ENCODE measurements at places on chromosomes 12 and 14.

DNA sequence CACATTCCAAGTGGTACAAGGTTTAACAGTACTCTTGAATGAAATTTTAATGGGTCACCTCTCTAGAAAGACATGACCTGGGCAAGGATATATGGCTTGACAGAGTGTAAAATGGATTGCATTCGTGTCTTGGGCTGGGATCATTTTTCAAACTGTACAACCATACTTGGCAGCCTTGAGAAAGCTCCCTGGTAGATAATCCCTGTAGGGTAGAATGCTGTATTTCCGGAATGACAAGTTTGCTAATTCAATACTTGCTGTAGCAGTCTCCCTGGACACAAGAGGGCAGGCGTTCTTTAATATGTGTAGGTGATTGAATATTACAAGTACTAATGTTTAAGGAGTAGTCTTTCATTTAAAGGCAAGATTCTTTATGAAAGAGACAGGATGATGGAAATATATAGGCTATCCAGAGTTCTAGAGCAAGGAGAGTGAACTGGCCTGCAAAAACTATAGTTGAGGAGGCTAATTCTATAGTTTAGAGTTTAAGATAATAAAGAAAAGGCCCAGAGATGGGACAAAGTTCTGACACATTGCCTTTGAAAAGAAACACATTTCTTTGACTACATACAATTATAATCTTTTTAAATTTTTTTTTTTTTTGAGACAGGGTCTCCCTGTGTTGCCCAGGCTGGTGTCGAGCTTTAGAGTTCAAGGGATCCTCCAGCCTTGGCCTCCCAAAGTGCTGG is 53.4 kb downstream of the PLBD1 start:
- no peak for DNase-seq

GRCh38 chr12:49939707-49940106 is 10.8 kb upstream of the AQP2 start:
- no peak for DNase-seq

- no peak for DNase-seq
Observed at GRCh38 chr12:113962733-113963132, 3.4 kb downstream of the RBM19 start.

GRCh38 chr12:116975779-116976393 is 65.1 kb downstream of the FBXW8 start:
- DNase-seq, result no peak

GRCh38 chr12:65647074-65647473 is 177.2 kb upstream of the HMGA2 start:
- DNase-seq, result no peak

DNA sequence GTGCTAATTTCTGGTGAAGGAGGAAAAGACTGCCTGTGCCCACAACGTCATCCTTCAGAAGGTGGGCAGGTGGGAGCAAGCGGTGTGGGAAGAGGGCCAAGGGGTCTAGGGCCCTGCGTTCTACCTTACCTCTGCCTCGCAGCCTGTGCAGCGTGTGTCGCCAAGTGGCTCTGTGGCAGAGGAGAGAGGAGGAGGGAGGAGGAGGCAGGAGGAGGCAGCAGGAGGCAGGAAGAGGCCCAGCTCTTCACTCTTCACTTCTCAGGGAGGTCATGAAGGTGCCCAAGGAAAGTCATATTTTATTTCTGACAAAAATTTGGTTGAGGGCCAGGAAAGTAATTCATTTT is 177.9 kb downstream of the MYRFL start:
- DNase-seq, result no peak

DNA sequence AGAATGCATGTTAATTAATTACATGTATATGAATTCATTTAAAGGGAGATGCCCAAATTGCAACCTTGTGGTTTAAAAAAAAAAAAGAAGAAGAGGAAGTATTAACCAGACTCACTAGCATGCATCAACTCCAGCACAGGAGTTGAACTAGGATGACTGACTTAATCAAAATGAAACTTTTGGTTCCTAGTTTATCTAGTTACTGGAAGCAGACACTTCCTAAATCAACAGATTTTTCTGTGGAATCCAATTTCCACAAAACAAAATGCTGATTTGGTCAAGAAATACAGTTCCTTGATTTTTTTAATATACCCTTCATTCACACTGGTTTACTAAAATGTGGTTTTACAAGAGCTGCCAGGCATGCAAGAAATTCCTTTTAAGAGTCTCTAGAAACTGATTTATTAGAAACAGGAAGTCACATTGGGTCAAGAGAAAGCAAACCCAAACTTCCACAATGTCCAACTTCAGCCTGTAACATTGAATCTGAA is 41.6 kb downstream of the ITPR2 start:
- DNase-seq, result no peak

DNA sequence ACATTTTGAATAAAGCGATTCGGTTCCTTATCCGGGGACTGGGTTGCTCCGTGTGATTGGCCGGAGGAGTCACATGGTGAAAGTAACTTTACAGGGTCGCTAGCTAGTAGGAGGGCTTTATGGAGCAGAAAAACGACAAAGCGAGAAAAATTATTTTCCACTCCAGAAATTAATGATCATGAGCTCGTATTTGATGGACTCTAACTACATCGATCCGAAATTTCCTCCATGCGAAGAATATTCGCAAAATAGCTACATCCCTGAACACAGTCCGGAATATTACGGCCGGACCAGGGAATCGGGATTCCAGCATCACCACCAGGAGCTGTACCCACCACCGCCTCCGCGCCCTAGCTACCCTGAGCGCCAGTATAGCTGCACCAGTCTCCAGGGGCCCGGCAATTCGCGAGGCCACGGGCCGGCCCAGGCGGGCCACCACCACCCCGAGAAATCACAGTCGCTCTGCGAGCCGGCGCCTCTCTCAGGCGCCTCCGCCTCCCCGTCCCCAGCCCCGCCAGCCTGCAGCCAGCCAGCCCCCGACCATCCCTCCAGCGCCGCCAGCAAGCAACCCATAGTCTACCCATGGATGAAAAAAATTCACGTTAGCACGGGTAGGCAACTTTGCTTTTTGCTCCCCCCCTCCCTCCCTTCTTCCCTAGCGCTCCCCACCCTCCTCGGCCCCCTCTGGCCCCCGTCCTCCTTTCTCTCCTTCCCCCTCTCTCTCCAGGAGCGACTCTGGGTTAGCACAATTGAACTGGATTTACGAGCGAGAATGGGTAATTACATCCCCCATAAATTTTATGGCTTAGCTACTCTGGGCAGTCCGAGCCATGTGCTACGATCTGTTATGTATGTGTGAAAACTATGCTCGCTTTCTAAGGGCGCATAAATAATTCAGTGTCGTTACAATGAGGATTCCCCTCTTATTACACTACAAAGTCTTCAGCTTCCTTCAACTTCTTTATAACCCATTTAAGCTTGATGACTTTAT is at the start of gene HOXC4:
TSS of gene HOXC4 (plus strand) at position 85 of the 991 bp plus-strand sequence. CDS start at position 173, 88 bp downstream.
- DNase-seq, result no peak

DNA sequence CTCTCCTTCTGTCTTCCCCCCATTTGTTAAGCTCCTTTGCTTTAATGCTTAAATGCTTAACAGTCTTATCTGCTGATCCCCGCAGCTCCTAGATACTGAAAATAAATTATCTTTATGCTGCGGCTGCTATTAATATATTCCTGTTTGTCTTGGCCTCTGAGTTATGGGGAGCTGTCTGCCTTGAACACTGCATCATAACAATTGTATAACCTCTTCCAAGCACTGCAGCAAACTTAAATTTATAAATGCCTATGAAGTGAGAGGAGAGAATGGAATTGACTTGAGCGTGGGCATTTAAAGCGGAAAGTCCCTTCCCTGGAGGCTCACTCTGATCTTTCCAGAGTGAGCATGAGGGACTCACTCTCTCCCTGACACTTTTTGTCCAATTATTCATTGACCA is 23.1 kb upstream of the DCP1B start:
- DNase-seq, result no peak

DNA sequence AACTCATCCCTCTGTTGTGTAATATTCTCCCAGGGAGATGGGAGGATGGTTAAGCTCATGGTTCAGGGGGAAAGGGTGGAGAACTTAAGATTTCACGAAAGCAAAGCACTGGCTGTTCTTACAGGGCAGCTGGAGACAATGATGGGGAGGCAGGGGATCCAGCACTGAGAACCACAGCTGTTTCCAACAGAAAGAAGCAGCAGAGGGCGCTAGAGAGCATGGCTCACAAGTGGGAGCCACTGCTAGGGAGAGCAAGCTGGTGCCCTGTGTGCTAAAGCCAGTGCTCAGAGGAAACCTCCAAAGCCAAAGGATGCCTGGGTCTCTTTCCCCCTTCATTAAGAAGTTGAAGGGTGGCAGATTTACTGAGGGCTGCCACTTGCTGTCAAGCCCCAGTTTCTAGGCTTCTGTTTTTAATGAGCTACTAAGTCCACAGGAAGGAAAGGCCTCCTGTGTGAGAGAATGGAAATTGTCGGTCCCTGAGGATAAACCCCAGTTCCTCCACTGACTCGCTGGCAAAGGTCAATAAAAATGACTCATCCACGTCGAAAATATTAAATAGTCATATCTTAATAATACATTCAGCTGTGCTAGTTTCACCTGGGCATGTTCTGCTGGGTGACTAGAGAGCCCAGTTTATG is 199.7 kb downstream of the ANO2 start:
- peak; percentile 8 for DNase-seq

- no peak for DNase-seq
Observed at GRCh38 chr14:70709726-70710382, 68.1 kb downstream of the TTC9 start.

GRCh38 chr14:91237219-91237618 is 7.3 kb downstream of the GPR68 start:
- no peak for DNase-seq

- no peak for DNase-seq
Observed at GRCh38 chr12:50021031-50021430, 4.3 kb downstream of the RACGAP1 start.

- DNase-seq, result no peak
Observed at GRCh38 chr14:44265246-44265645, 241.8 kb downstream of the FSCB start.

DNA sequence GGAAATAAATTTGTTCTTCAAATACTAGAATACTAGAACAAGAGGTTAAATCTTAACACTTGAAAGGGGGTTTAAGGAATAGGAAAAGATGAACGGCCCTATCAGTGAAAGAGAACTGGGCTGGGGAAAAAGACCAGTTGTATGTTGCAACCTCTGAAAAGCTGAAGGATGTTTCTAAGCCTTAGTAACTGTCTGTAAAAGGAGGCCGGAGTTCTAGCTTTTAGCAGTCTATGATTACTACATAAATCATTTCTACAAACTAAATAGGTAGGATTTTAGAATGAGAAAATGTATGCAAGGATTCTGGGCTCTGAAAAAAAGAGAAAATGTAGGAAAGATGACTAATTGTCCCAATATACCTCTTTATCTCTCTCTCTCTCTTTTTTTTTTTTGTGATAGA is 4.9 kb downstream of the CERS5 start:
- no peak for DNase-seq

GRCh38 chr14:100982762-100983161 is 79.2 kb upstream of the RTL1 start:
- DNase-seq, result no peak

DNA sequence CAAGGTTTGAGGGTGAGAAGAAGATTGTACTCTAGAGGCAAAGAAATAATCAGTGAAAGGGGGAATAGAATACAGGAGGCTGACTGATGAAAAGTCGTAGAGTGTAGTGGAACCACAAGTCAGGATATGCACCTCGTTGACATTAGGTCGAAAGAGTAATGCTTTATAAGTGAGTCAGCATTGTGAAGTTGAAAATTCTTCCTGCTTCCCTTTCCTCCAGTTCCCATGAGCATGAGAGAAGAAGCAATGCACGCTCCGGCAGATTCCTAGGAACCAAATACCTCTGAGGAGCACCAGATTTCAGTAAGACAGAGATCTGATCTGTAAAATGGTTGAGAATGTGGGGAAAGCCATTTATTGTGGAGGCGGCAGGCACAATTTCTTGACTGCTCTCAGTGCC is 16.5 kb downstream of the CCER1 start:
- DNase-seq, result no peak
